NCI-H1105 (cell line): ENCODE measurements at places on chromosomes 16 and 17.

DNA sequence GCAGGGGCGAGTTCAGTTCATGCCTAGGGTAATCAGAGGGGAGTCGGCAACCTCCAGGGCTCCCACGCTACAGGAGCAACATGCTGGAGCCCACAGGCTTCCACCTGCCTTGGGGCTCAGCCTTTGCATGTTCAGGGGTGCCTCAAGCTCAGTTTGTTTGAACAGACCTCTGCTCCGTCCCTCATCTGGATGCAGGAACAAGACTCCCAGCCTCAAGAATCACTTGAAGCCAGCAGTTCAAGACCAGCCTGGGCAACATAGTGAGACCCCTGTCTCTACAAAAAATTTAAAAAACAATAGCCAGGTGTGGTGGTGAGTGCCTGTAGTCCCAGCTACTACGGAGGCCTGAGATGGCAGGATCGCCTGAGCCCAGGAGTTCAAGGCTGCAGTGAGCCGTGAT, 4.9 kb upstream of the HSD11B2 start:
- DNase-seq: no peak

GRCh38 chr16:87834668-87835473, 34.4 kb downstream of the SLC7A5 start:
- DNase-seq: no peak

- no peak for DNase-seq
Measured at GRCh38 chr16:74847202-74847601, 72.6 kb upstream of the FA2H start.

GRCh38 chr16:3482659-3483241, 12.5 kb downstream of the C16orf90 start:
- no peak for DNase-seq
